Placental pericyte (primary cell): ENCODE measurements at places on chromosomes 16 and 17. TPM values are rescaled to one million over a fixed set of nuclear protein-coding genes. Genes with fewer than 3 reads are reported as not detected.

ZNF624 gene
- 3.1 and 5.6 TPM in 2 replicates for total RNA-seq

LIG3 gene
- total RNA-seq, result 32.4 and 50.4 TPM in 2 replicates

ARHGDIG gene
- 0.44 TPM in 1 of 2 replicates, not detected in the other for total RNA-seq

SKAP1 gene
- total RNA-seq, result not detected in 2 replicates

GLIS2 gene
- 3.7 and 5.3 TPM in 2 replicates for total RNA-seq

IRX6 gene
- not detected in 2 replicates for total RNA-seq

CEMP1 gene
- not detected in 2 replicates for total RNA-seq

GPR142 gene
- total RNA-seq, result not detected in 2 replicates
